ENCODE measurements at places on chromosomes 12 and 14. TPM values are rescaled to one million over a fixed set of nuclear protein-coding genes. Genes with fewer than 3 reads are reported as not detected.

STYK1 gene
- 5.9 TPM for total RNA-seq

KCNMB4 gene
- 0.09 TPM for total RNA-seq

C12orf60 gene
- total RNA-seq = 0.53 TPM

- no peaks in the 10 kb centered on the region for H3K36me3 ChIP-seq
- H3K27ac ChIP-seq = no peak overlapping the region
- no peak overlapping the region for H3K4me3 ChIP-seq
- no peak for DNase-seq
Observed at GRCh38 chr14:46940611-46941010, 289.0 kb upstream of the RPL10L start.

GRCh38 chr12:106130474-106131113 is 8.2 kb downstream of the NUAK1 start:
- H3K4me1 ChIP-seq = peaks cover 71% of the 10 kb centered on the region
- no peak for DNase-seq
- H3K27ac ChIP-seq = no peak overlapping the region
- H3K4me3 ChIP-seq = no peak overlapping the region

- H3K27me3 ChIP-seq = no peaks in the 10 kb centered on the region
- H3K36me3 ChIP-seq = no peaks in the 10 kb centered on the region
- DNase-seq = no peak
Observed at GRCh38 chr12:128973883-128974681, 120.8 kb downstream of the GLT1D1 start.

DNA sequence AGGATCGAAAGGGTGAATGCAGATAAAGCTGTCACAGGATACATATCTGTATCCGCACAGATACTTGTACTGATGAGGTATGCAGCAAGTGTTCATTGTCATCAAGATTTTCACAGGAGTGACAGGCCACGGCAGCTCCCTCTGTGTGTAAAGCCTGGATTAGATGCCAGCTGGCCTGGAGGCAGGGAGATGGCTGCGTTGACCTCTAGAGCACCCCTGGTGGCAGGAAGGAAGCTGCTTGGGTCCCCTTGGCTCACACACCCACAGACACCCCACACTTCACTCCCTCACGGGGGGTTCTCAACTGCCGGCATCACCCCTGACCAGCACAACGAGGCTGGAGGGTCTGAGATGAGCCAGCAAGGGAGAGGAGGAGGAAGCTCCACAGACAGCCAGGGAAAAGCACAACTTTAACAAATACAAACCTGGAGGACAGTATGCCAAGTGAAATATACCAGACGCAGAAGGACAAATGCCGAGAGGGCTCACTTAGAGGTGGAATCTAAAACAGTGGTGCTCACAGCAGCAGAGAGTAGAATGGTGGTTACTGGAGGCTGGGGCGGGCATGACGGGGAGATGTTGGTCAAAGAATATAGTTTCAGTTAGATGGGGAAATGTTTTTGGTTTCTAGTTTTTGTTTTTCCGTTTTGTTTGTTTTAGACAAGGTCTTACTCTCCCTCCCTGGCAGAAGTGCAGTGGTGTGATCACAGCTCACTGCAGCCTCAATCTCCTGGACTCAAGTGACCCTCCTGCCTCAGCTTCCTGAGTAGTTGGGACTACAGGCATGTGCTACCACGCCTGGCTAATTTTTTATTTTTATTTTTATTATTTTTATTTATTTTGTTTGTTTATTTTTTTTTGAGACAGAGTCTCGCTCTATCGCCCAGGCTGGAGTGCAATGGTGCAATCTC is 45.7 kb downstream of the TEAD4 start:
- 0 out of 2 replicates have a peak, but pooled peaks cover 4% of the 10 kb centered on the region for H3K4me1 ChIP-seq
- H3K27ac ChIP-seq = no peak overlapping the region
- H3K27me3 ChIP-seq = no peaks in the 10 kb centered on the region
- DNase-seq = no peak
- peaks cover 69% of the 10 kb centered on the region for H3K36me3 ChIP-seq

- H3K27ac ChIP-seq = peak overlapping the region; percentile 76
- no peaks in the 10 kb centered on the region for H3K27me3 ChIP-seq
- H3K4me3 ChIP-seq = no peak overlapping the region
- peaks cover 12% of the 10 kb centered on the region for H3K36me3 ChIP-seq
Observed at GRCh38 chr14:31360919-31361662, 59.3 kb downstream of the HEATR5A start.

Data from SJSA1 (cell line).